Omental fat pad (tissue), 4 donors: ENCODE measurements at places on chromosomes 6 and 20. TPM values are rescaled to one million over a fixed set of nuclear protein-coding genes. Genes with fewer than 3 reads are reported as not detected.

The SDCBP2 gene
- 8.2 TPM for total RNA-seq

The LYRM2 gene
- total RNA-seq: 20.5 TPM

The WFDC2 gene
- total RNA-seq: 3.0 TPM

The HTR1B gene
- total RNA-seq: not detected

The CST2 gene
- total RNA-seq: not detected

The OR2B6 gene
- total RNA-seq: not detected

The FOXA2 gene
- not detected for total RNA-seq

The SOX18 gene
- total RNA-seq: 7.4 TPM

The PSORS1C2 gene
- not detected for total RNA-seq

The FAM162B gene
- total RNA-seq: 8.2 TPM

The ZNF334 gene
- 7.3 TPM for total RNA-seq

The SPATS1 gene
- total RNA-seq: not detected

The RHAG gene
- total RNA-seq: not detected

The TMEM170B gene
- 9.2 TPM for total RNA-seq

The MROH8 gene
- 1.4 TPM for total RNA-seq

The PTCRA gene
- not detected for total RNA-seq

The DNAH8 gene
- total RNA-seq: not detected

The OTOR gene
- not detected for total RNA-seq

The PRR18 gene
- total RNA-seq: not detected

The BMP6 gene
- total RNA-seq: 25.2 TPM

The PPIL6 gene
- total RNA-seq: 7.4 TPM

The INSM1 gene
- total RNA-seq: not detected

The TGM3 gene
- total RNA-seq: not detected

The EDN1 gene
- total RNA-seq: 38.4 TPM

The C6orf15 gene
- total RNA-seq: not detected

The C6orf132 gene
- 19.0 TPM for total RNA-seq

The SLC17A1 gene
- total RNA-seq: not detected

The MEI4 gene
- total RNA-seq: 0.09 TPM

The ADNP gene
- 44.2 TPM for total RNA-seq

The LST1 gene
- 17.8 TPM for total RNA-seq

The THBS2 gene
- 53.5 TPM for total RNA-seq

The PDE10A gene
- total RNA-seq: 15.3 TPM

The PACRG gene
- total RNA-seq: 0.48 TPM

The DEFB124 gene
- total RNA-seq: not detected

The RIPPLY2 gene
- not detected for total RNA-seq

The TMEM244 gene
- total RNA-seq: not detected

The NEURL2 gene
- 8.5 TPM for total RNA-seq

The ZFP57 gene
- 2.7 TPM for total RNA-seq

The CLPSL1 gene
- not detected for total RNA-seq

The TRIM31 gene
- total RNA-seq: not detected
